ENCODE measurements at places on chromosomes 4 and X. TPM values are rescaled to one million over a fixed set of nuclear protein-coding genes. Genes with fewer than 3 reads are reported as not detected.

Gene TRMT10A
- 2.0 TPM for total RNA-seq

Gene EMD
- 164 TPM for total RNA-seq

Gene AKAP14
- not detected for total RNA-seq

Gene TCEAL3
- total RNA-seq = 5.8 TPM

Gene DUSP21
- total RNA-seq = not detected

Gene RPA4
- not detected for total RNA-seq

Gene GALNTL6
- total RNA-seq = not detected

Gene RPGR
- total RNA-seq = 17.1 TPM

GRCh38 chr4:118772081-118772766 is 63.7 kb downstream of the SEC24D start:
- H3K4me1 ChIP-seq = no peaks in the 10 kb centered on the region
- no peak overlapping the region for H3K27ac ChIP-seq
- no peak for DNase-seq
- no peaks in the 10 kb centered on the region for H3K27me3 ChIP-seq

DNA sequence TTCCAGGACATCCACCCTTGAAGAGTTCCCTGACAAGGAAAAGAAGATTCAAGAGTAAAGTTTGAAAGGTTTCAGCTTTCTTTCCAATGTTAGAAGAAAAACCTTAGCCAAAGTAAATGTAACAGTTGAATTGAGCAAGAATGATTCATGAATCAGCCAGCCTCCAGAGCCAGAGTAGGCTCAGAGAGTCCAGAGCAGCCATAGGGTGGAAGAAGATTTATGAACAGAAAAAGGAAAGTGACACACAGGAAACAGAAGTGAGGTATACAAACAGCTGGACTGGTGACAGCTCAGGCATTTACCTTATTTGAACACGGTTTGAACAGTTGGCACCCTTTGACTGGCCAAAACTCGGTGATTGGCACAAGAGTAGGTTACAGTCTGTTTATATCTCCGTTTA is 63.2 kb downstream of the QDPR start:
- H3K4me1 ChIP-seq = no peaks in the 10 kb centered on the region
- no peak overlapping the region for H3K4me3 ChIP-seq
- DNase-seq = no peak
- no peaks in the 10 kb centered on the region for H3K27me3 ChIP-seq
- no peaks in the 10 kb centered on the region for H3K36me3 ChIP-seq

- no peaks in the 10 kb centered on the region for H3K27me3 ChIP-seq
- DNase-seq = no peak
- H3K36me3 ChIP-seq = no peaks in the 10 kb centered on the region
- H3K27ac ChIP-seq = no peak overlapping the region
- H3K4me3 ChIP-seq = no peak overlapping the region
- no peaks in the 10 kb centered on the region for H3K4me1 ChIP-seq
These were observed 647.2 kb upstream of the FRG1 start for GRCh38 chr4:189293459-189293858.

DNA sequence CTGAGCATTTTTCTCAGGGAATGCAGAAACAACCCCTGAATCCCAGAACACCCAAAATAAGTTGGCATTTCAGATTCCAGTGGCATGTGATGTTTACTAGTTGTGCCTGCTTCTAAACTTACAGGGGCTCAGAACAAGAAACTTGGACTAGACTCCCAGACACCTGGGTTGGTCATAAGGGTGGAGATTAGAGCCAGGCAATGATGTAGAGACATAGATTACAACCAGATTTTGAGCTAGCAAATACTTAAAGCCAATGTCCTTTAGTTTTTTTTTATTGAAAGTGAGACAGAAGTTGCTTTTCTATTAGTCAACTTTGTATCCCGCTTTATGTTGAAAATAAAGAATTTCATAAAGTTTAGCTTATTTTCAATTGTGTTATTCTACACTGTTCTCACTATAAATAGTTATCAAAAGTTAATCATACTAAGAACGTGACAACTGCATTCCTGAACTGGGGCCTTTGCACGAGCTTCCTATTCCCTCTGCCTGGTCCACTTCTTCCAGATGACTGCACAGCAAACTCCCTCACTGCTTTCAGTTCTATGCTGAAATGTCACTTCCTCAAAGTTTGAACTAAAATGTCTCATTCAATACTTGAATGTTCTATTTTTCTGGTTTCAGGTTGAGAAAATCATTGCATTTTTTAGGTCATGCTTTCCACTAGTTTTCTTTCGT is 224.7 kb upstream of the PPP1R2C start:
- DNase-seq = no peak
- no peaks in the 10 kb centered on the region for H3K4me1 ChIP-seq
- no peaks in the 10 kb centered on the region for H3K36me3 ChIP-seq
- no peak overlapping the region for H3K4me3 ChIP-seq

GRCh38 chr4:185115827-185116232 is 27.2 kb upstream of the SLC25A4 start:
- no peak for DNase-seq
- H3K27me3 ChIP-seq = no peaks in the 10 kb centered on the region
- no peak overlapping the region for H3K27ac ChIP-seq
- no peaks in the 10 kb centered on the region for H3K36me3 ChIP-seq

DNA sequence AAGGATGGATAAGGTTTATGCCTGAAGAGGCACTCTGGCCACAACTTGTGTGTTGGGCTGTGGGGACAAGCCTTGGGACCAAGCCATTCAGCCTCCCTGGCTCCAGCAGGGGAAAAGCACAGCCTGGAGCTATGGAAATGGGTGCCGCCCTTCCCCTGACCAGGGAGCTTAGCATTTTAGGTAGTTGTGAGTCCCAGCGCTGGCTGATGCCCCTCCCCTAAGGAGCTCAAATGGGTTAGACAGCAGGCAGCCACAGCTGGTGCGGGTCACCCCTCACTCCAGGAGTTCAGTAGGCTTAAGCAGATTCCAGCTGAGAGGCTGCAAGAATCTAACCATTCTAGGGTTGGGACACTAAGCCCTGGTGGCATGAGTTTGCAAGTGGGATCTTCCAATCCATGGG is 172.9 kb downstream of the KCNIP4 start:
- H3K4me1 ChIP-seq = no peaks in the 10 kb centered on the region
- DNase-seq = no peak
- no peaks in the 10 kb centered on the region for H3K36me3 ChIP-seq

- DNase-seq = no peak
- H3K4me1 ChIP-seq = no peaks in the 10 kb centered on the region
- H3K27ac ChIP-seq = no peak overlapping the region
- no peaks in the 10 kb centered on the region for H3K27me3 ChIP-seq
- H3K4me3 ChIP-seq = no peak overlapping the region
These were observed 23.3 kb downstream of the MTHFD2L start for GRCh38 chr4:74181219-74181618.

DNA sequence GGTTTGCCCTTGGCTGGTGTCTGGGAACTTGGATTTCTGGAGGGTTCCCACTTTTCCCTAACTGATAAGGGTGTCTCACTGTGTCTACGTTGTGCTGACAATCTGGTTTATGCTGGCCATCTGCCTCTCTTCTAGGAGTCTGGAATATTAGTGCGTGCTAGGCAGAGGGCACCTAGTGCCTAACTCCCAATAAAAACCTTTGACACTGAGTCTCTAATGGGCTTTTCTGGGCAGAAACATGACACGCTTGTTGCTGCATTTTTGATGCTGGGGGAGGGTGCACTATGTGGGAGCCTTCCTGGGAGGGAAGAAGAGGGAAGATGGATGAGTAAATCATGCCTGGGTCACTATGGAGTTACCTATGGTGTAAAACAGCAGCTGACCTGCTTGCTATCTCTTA is 16.3 kb upstream of the ZNF41 start:
- H3K36me3 ChIP-seq = no peaks in the 10 kb centered on the region
- no peak overlapping the region for H3K4me3 ChIP-seq

- no peak overlapping the region for H3K4me3 ChIP-seq
- no peak for DNase-seq
- no peak overlapping the region for H3K27ac ChIP-seq
- H3K27me3 ChIP-seq = no peaks in the 10 kb centered on the region
- no peaks in the 10 kb centered on the region for H3K4me1 ChIP-seq
These were observed 418.0 kb downstream of the PACRGL start for GRCh38 chr4:21118301-21118700.

DNA sequence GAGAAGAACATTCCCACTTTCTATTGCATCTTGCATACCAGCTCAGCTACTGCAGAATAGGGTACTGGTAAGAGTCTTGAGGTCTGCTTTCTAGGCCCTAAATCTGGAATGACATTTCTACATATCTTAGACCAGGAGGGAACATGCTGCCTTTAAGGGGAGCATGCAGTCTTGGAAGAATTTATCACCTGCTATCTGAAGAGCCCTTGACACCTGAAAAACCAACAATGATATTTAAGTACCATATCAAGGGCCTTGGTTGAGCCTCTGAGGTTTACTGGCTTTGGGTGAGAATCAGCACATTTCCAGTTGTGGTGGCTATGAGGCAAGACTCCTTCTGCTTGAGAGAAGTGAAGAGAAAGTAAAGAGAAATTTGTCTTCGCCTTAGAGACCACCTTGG is 436.8 kb upstream of the SPANXN1 start:
- no peak overlapping the region for H3K27ac ChIP-seq
- no peak overlapping the region for H3K4me3 ChIP-seq
- no peaks in the 10 kb centered on the region for H3K36me3 ChIP-seq
- H3K4me1 ChIP-seq = no peaks in the 10 kb centered on the region

- no peak for DNase-seq
- no peaks in the 10 kb centered on the region for H3K27me3 ChIP-seq
- no peak overlapping the region for H3K4me3 ChIP-seq
- H3K27ac ChIP-seq = no peak overlapping the region
These were observed 898.2 kb upstream of the AGA start for GRCh38 chr4:178340468-178340867.

DNA sequence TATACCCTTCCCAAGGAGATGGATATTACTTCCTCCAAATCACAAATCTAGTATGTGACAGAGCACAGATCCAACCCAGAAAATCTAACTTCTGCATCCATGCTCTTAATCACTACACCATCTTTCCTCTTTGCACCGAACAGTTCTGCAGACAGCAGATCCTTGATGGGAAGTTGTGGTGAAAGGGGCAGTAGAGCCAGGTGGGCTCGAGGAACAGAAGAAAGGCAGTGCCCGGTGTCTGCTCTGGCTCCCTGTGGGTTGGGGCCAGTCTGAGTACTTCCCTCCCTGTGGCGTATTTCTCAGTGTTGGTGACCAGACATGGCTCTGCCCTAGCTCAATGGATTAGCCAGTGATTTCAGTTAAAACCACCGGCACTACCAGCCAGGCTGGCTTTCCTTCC is 15.3 kb downstream of the HOPX start:
- no peak overlapping the region for H3K4me3 ChIP-seq
- H3K27me3 ChIP-seq = peaks cover 11% of the 10 kb centered on the region
- no peak for DNase-seq
- no peak overlapping the region for H3K27ac ChIP-seq
- H3K36me3 ChIP-seq = no peaks in the 10 kb centered on the region
- no peaks in the 10 kb centered on the region for H3K4me1 ChIP-seq

- H3K4me3 ChIP-seq = no peak overlapping the region
- H3K27ac ChIP-seq = no peak overlapping the region
- no peaks in the 10 kb centered on the region for H3K4me1 ChIP-seq
These were observed 88.0 kb upstream of the RAPGEF2 start for GRCh38 chr4:159014859-159015258.

GRCh38 chrX:48806081-48806480 is 4.2 kb downstream of the HDAC6 start:
- H3K27ac ChIP-seq = no peak overlapping the region
- no peaks in the 10 kb centered on the region for H3K27me3 ChIP-seq
- no peak overlapping the region for H3K4me3 ChIP-seq
- no peak for DNase-seq

- H3K27me3 ChIP-seq = no peaks in the 10 kb centered on the region
- no peaks in the 10 kb centered on the region for H3K4me1 ChIP-seq
These were observed 290.4 kb downstream of the NR3C2 start for GRCh38 chr4:148151806-148152205.

DNA sequence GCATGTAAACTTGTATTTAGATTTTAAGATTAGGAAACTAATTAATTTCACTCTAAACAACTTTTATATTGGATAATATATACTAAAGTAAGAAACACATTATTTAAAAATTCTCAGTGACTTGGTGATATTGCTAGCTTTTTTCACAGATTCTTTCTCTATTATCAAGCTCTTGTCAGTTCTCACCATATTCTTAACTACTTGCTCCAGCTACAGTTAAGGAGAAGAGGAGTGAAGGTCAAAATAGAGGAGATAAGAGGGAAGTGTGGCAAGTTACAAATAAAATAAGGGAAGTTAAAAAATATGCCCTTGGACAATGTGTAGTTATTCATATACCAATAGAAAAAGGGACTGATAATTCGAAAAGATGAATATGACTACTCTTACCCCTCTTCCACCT is 34.7 kb upstream of the NAF1 start:
- no peak overlapping the region for H3K27ac ChIP-seq
- H3K4me1 ChIP-seq = no peaks in the 10 kb centered on the region
- no peaks in the 10 kb centered on the region for H3K36me3 ChIP-seq
- DNase-seq = no peak
- H3K27me3 ChIP-seq = peaks cover 2% of the 10 kb centered on the region

DNA sequence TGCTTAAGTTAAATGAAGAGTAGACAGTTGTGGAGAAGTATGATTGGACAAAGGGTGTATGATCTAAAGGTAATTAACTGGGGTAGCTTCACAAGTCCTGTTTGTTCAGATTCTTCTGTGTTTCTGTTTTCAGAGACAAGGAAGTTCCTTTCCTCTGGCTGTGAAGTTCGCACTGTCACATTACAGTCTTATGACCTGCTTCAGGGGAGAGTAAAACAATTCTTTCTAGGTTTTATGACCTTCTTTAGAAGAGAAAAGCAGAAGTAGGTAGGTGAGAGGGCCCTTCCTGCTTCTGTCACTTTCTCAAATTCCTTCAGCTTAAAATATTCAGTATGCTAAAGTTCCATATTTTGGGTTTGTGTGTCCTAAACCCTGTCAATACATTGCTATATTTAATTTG is 211.9 kb downstream of the SOX3 start:
- no peaks in the 10 kb centered on the region for H3K36me3 ChIP-seq
- DNase-seq = no peak
- no peaks in the 10 kb centered on the region for H3K4me1 ChIP-seq

- no peaks in the 10 kb centered on the region for H3K27me3 ChIP-seq
- H3K4me1 ChIP-seq = peaks cover 3% of the 10 kb centered on the region
- no peaks in the 10 kb centered on the region for H3K36me3 ChIP-seq
- DNase-seq = no peak
- no peak overlapping the region for H3K4me3 ChIP-seq
- no peak overlapping the region for H3K27ac ChIP-seq
These were observed 12.6 kb downstream of the SYN1 start for GRCh38 chrX:47607091-47607490.

DNA sequence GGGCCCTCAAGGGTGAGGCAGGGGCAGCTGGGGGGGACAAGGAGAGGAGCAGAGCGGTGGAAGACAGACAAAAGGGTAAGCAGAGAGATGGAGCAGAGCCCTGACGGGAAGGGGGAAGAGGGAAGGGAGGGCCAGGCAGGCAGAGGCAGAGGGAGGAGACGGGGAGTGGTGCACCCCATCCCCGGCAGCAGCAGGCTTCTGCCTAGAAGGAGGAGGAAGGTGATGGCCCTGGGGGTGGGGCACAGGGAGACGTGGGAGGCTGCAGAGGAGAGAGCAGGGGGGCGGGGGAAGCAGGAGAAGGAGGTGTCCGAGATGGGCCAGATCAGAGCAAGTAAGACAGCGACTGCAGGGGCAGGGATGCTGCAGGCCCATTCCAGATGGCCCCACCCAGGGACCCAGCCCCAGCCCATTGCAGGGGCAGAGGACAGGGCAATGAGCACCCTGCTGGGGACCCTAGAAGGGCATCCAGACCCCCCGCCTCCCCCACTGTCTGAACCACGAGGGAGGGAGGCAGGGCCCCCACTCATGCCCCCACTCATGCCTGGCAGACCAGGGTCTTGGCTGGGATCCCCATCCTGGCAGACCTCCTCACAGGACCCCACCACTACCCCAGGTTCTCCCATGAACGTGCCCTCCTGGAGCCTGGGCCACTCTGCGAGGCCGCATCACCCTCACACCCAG is 2.7 kb downstream of the L1CAM start:
- no peak overlapping the region for H3K27ac ChIP-seq
- peaks cover 23% of the 10 kb centered on the region for H3K4me1 ChIP-seq
- H3K4me3 ChIP-seq = no peak overlapping the region

All from CD4-positive, alpha-beta T cell (primary cell).